NCI-H187 treated with DMSO at 0.1 percent for 48 hours (cell line): ENCODE measurements at places on chromosomes 13 and 19.

DNA sequence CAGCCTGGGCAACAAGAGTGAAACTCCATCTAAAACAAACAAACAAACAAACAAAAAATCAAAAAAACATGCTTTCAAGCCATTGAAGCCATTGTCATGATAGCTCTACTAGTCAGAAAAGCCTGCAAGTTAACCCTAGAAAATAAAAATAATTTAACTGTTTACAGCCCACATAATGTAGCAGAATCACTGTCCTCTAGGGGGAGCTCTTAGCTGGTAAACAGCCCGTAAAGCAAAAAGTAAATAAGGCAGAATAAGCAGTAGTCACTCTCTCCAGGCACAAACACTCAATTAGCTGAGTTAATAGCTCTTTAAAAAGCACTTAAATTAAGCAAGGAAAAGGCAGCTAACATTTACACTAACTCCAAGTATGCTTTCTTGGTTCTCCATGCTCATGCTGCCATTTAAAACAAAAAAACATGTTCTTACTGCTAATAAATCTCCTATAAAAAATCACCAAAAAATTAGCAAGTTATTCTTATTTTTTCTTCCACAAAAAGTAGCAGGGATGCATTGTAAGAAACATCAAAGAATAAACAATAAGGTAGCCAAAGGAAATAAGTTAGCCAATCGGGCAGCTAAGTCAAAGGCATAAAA is 11.3 kb downstream of the LILRB4 start:
- DNase-seq = no peak

- no peak for DNase-seq
Measured at GRCh38 chr19:16889366-16889882, 625 bp downstream of the F2RL3 start.

DNA sequence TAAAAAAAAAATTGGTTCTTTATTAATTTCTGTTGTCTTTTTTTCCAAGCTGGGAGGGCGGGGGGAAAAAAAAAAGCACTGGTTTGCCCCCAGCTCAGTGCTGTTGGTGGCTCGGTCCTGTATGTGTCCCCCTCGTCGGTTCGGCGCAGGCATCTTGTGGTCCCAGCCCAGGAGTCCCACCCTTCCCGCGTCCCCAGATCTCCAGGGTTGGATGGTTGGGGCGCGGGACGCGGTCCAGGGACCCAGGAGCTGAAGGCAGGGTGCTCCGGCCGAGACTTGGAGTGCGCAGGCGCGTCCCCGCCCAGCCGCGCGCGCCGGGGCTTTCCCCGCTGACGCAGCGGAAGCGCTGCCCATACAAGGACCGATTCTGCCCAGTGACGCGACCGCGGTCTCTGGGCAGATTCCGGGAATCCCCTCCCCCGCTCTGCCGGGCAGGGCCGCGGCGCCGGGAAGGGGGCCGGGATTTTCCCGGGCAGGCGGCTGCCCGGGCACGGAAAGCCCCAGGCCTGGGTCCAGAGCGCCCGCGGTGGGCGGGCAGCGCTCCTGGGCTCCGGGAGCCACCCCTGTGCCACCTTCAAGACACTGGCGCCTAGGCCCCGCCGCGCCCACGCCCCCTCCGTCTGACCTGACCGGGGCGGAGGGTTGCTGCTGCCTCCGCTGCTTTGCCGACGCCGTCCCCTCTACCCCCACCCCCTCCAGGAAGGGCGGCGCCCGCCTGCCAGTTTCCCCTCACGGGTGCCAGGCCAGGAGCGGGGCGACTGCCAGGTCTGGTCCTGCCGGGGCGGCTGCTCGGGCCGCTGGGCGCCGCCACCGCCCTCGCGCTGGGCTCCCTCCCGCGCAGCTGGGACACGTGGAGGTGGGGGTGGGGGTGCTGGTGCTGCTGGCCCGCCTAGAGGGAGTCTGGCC is 2.3 kb downstream of the JUNB start:
- DNase-seq = no peak

DNA sequence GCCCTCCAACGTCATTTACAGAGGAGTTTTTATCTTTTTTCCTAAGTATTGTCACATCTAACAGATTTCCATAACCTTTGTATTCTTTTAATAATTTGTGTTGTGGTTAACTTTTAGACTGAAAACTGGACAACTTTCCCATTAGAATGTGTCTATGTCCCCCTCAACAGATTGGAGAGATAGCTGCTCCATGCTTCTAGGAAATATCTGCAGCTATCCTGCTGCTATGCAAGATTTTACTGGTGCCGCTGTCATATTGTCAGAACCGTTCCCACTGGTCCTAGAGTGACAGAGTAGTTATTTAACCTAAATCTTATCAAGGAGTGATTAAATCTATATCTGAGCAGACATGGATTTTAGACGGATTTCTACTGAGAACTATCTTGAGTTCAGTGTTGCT is 130.0 kb downstream of the MAB21L1 start:
- no peak for DNase-seq

DNA sequence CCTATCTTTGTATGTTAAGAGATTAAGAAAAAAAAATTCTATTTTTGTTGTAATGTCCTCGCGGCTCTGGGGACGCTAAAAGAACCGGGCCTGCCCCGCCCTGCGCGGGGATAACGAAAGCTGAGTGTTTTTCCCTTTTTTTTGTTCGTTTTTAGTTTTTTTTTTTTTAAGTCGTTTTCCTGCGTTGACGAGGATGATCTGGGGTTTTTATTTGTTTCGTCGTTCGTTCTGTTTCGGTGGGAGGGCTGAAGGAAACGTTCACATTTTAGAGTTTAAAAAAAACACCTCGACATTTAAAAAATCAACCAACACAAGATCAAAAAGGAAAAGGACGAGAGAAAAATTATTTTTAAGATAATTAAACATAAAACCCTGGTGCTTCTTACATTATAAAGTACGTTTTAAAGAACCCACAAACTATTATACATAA is 5.6 kb downstream of the LYL1 start:
- DNase-seq = no peak

GRCh38 chr13:111961651-111962192 is 105.2 kb upstream of the SOX1 start:
- no peak for DNase-seq
